ENCODE measurements at places on chromosomes 2 and 18.

DNA sequence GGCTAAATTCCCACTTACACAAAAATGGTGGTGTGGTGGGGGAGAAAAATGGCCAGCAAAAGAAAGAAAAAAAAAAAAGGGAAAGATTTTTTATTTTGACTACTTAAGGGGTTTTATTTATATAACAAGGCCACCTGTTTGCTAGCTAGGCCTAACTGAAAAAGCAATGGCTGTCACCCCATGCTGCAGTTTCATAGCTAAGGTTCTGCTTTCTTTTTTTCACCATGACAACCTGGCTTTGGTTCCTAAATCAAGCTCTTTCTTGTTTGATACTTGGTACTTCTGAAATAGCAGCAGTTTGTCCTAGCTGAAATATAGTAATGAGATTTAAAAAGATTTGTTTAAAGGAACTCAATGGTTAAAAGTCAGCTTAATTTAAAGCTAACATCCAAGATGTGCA is 433.2 kb upstream of the MEX3C start:
- DNase-seq = no peak

- DNase-seq = no peak
Measured at GRCh38 chr18:72201032-72201431, 343.1 kb downstream of the CBLN2 start.

- no peak for DNase-seq
Measured at GRCh38 chr2:33496150-33496549, 19.7 kb downstream of the RASGRP3 start.

DNA sequence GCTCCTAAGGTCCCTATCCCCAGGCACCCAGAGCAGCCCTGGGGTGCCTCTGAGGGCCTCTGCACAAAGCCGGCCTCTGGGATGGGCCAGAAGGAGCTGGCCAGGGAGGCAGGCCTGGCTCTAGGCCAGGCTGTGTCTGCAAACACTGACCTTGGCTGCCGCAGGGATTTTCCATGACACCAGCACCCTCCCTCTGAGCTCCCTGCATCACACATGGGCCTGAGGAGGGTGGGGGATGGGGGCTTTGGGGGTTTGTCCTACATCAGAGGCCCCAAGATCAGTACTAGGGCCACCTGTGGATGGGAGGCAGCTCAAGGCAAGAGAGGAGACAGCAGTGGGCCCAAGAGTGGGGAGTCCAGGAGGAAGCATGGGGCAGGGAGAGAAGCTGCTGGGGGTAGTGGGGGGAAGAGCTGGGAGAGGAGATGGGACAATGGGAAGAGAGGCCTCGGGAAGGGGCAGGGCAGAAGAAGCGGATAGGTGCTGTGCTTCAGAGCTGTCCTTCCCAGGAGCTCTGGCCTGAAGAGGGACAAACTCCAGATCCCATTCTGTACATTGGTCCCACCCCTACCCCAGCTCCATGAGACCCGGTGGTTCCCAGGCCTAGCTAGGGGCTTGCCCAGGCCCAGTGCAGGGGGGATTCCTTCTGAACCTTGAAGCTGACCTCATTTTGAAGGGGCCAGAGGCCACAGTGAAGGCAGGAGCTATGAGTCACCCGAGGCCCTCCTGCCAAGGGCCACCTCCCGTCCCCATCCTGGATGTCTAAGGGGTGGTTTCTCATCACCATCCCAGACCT is 28.0 kb downstream of the KCNK3 start:
- DNase-seq = no peak

Data from NCI-H2171 (cell line).